NCI-H524 (cell line): ENCODE measurements at places on chromosomes 2 and 18.
A peak's percentile ranks its signal among the peaks of the same experiment; 100 is the strongest.

DNA sequence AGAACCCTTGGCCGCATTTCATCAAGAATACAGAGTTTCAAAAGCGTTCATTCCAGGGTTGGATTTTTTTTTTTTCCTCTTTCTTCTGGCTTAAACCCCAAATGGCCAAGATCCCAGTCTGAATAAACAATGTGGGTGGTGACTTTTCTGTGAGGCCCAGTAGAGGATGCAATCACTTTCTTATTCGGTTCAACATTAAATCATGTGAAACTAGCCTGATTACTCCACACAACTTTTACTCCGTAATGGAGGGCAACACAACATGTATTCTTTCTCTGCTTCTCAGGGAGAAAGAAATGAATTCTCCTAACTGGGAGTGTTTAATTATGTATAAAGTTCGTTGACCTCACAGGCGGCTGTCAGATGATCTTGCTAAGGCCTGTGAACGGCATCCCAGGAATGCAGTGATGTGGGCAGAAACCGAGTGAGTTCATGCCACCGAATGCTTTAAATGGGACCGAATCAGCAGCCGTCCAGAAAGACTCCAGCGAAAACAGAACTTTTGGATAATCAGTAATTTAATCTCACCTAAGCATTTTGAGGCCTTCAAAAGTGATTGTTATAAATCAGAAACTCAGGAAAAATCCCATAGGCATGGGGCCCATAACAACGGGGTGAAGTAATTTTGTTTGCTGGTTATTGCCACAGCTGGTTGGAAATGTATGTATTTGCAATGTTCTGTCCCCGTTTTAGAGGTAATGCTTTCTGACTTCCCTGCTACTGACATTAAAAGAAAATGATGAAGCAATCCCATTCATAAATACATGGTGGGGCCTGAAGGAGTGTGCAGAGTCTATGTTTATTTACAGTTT, 81.5 kb downstream of the BCL2 start:
- no peak for DNase-seq

DNA sequence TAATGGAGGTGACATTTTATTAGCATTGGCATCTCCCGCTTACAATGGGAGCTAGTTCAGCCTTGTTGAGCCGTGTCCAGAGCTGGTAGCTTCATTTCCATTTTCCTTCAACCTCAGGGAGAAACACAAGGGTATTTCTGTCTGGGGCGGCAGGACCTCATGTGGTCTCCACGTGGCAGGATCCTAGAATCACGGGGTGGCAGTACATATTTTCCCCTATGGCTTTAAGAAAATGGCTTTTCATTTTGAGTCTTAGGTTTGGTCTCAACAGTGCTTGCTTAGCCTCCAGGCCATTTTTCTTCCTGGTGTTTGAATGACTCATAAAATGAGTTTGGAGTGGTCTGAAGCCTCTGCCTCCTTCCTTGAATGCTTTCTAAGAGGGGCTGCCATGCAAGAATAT, 20.3 kb downstream of the CABLES1 start:
- DNase-seq: no peak

DNA sequence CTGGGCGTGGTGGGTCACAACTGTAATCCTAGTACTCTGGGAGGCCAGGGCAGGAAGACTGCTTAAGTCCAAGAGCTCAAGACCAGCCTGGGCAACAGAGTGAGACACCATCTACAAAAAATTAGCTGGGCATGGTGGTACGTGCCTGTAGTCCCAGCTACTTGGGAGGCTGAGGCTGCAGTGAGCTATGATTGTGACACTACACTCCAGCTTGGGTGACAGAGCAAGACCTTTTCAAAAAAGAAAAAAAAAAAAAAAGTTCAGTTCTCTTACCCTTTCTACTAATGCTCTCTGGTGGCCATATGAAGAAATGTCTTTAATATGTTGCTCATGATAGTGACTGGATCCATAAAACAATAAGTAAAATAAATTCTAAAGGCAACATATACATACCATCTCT, 14.9 kb downstream of the TYW5 start:
- DNase-seq: peak; percentile 24

DNA sequence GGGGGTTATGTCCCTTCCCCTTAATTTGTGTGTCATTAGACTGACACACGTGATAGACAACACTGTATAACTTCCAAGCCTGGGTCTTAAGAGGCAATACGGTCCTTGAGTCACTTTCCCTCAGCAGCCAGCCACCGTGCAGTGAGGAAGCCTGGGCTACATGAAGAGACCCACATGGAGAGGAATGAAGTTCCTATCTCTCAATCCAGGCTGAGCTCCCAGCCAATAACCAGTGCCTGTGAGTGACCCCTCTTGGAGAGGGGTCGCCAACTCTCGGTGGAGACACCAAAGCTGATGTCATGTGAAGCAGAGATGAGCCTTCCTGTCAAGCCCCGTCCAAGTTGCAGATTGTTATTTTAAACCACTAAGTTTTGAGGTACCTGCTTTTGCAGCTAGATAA, 5.7 kb upstream of the WDSUB1 start:
- no peak for DNase-seq

GRCh38 chr2:109613081-109613921, 465 bp downstream of the SEPTIN10 start:
- peak; percentile 42 for DNase-seq
